ENCODE measurements at places on chromosomes 3 and 15.

- DNase-seq = no peak
These were observed 45.8 kb upstream of the IP6K2 start for GRCh38 chr3:48762816-48763215.

DNA sequence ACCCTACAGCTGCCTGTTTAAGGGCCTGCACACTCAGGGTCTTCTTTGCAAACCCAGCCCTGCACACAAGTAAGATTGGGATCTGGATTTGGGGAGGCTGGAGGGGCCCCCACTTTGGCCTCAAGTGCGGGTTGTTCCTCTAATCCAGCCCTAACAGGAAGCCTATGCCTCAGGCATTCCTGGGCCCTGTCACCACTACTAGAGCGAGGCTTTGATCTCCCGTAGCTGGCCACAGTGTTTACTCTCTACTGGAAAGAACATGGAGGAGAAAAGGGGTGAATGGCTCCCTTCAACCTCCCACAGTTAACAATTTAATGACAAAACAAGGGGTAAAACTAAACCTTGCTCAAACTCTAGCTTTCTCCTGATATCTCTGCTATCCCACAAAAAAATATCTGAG is 48.4 kb downstream of the DZIP1L start:
- DNase-seq = no peak

- DNase-seq = no peak
These were observed 22.1 kb upstream of the BNC1 start for GRCh38 chr15:83306561-83306960.

DNA sequence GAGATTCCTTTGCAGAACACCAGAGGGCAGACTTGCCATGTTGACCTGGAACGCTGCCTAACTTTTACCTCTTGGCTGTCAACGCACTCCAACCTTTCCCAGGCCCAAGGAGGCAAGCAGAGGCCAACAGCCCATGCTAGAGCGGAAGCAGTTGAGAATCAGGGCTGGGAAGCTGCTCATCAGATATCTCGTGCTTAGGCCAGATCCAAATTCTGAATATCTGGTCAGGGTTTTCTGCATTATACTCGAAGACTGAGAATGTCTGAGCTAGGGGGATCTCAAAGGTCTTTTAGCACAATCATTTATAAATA is 2.5 kb downstream of the XIRP1 start:
- peak; percentile 88 for DNase-seq

- DNase-seq = no peak
These were observed 124.8 kb upstream of the TNIK start for GRCh38 chr3:171585039-171585438.

GRCh38 chr3:113223475-113224281 is 12.3 kb downstream of the BOC start:
- no peak for DNase-seq

DNA sequence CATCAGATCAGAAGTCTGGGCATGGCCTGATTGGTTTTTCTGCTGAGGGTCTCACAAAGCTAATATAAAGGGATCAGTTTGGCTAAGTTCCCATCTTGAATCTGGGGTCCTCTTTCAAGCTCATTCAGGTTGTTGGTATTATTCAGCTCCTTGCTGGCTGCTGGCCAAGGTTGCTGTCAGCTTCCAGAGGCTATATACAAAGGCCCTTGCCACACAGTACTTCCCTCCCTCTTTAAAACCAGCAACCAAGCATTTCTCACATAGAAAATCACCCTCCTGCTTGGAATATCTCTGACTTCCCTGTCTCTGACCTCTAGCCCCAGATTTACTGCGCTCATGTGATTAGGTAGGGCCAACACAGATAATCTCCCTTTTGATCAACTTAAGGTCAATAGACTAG is 442.9 kb downstream of the ERC2 start:
- DNase-seq = no peak

- no peak for DNase-seq
These were observed 62.5 kb downstream of the RPN1 start for GRCh38 chr3:128588147-128588546.

DNA sequence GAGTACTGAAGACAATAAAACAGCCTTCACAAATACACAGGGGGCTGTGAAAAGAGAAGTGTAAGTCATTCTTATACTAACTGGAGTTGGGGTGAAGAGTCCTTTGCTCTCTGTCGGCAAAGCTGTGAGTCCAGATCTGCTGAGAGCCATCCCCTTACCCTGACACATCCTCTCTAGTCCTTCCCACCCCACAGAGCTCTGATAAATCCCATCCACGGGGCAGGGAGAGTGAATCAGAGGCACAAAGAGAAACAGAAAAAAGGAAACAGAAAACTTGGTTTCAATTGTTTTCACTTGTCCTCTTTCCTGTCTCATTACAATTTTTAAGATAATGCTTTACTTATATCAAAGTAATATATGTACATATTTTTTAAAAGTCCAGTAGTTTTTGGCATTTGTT is 18.2 kb upstream of the ZNF639 start:
- no peak for DNase-seq

DNA sequence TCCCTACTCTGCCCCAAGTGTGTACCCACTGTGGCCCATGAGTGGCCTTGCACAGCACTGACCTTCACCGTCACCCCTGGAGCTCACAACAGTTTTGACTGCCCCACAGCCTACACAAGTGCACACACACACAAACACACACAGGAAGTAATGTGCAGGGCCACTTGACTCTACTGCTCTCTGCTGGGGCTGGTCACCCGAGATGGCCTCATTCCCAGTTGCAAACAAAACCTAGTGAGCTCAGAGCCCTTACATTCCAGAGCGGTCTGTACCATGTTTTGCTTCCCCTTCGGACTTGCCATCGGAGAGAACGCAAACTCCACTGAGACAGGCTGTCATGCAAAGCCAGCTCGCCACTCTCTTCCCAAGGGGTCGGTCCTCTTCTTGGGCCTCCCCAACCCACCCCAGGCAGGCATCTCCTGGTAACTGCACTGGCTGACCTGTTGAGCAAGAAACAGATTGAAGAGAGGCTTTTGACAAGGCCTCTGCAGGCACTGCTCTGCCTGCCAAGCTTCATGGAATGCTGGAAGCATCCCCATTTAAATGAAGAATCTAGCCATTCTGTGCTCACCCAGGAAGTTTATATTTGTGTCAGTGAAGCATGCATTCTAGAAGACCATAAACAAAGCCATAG is 232.0 kb upstream of the IGF1R start:
- no peak for DNase-seq

DNA sequence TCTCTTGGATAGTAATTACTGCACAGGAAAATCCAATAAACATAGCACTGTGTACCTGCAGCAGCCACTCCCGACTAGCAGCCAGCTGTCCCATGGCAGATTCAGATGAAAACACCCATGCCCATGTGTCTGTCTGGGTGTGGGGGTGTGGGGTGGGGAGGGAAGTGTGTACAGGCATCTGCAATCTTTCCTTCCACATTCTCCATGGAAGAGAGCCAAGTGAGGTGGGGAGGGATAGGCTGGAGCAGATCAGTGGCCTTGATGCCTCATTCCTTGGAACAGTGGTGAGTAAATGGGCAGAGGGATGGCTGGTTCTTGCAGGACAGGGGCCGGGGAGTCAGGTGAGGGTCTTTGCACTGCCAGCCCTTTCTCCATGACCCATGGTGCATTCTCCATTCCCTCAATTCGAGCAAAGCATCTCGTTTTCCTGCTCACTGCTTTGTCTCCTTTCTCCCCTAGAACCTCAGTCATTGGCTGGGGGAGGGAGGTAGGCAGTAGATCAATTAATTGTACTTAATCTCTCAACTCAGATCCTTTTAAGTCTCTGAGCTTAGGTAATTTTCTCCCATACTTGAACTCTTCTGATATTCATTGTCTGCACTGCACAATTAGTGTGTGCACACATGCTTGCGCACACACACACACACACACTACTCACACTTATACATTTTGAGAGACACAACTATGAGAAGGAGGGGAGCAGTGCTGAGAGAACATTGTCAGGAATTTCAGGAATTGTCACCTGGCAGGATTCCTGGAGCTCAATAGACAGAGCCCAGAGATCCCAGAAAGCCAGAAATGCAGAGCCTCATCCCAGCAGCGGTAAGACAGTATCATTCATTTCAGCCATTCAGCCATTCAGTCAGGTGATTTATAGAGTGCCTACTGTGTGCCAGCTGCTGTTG is 31.9 kb downstream of the PDIA5 start:
- no peak for DNase-seq

DNA sequence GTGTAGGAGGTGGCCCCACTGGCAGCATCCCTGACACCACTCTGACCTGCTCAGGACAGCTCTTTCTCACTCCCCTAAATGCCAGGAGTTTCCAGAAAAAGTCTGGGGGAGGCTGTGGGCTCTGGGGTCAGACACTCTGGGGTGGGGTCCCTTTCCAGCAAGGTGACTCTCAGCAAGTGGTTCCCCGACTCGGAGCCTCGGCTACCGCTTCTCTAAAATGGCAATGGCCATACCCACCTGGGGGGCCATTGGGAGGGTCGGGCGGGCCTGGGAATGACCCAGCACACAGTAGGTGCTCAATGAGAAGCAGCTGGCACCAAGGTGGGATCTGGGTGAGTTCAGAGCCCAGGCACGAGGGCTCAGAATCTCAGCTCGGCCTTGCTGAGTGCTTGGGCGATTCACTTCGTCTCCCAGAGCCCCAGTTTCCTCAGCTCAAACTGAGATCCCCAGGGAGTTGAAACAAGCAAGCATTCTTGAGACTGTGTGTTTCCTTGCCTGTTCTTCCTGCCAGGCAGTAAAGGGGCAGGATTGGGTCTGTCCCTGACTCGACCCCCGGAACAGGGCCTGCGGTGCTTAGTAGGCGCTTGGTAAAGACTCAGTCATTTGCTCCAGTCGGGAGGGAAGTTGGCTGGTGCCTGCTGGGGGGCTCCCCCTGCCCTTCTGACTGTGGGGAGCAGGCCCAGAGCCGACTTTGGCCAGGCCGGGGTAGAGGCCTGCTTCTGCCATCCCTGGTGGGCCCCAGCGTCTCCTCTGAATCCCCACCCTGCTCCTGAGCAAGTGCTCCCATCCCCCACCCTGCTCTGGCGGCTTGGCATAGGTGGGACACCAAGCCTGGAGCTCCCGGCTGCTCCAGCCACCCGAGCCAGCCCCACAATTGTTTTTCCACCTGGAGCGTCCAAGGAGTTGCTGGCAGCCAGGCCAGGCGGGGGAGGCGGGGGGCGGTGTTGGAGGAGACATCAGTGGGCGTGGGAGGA is 32.9 kb upstream of the FBLN2 start:
- no peak for DNase-seq

DNA sequence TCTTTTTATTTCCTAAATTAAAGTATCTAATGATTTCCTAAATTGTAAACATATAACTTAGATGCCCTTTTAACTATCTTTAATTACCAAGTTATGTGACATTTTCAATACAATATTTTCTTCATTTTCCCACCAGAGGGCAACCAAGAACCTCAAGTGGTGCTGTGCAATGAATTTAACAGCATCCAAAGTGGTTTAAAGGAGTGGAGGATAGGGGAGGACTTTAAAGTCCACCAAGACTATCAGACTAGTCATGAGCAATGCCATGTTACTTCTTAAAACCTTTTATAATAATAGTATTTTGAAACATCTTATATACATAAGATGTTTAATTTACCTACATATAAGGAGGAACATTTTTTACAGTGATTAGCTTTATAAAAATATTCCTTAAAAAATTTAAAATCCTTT is 74.4 kb downstream of the DLG1 start:
- DNase-seq = peak; percentile 24

GRCh38 chr3:40679290-40679689 is 154.5 kb downstream of the ZNF621 start:
- DNase-seq = no peak

- DNase-seq = peak; percentile 91
These were observed 8.1 kb downstream of the FAM131A start for GRCh38 chr3:184345317-184346144.

- no peak for DNase-seq
These were observed 910.7 kb downstream of the TBL1XR1 start for GRCh38 chr3:176286476-176287085.

DNA sequence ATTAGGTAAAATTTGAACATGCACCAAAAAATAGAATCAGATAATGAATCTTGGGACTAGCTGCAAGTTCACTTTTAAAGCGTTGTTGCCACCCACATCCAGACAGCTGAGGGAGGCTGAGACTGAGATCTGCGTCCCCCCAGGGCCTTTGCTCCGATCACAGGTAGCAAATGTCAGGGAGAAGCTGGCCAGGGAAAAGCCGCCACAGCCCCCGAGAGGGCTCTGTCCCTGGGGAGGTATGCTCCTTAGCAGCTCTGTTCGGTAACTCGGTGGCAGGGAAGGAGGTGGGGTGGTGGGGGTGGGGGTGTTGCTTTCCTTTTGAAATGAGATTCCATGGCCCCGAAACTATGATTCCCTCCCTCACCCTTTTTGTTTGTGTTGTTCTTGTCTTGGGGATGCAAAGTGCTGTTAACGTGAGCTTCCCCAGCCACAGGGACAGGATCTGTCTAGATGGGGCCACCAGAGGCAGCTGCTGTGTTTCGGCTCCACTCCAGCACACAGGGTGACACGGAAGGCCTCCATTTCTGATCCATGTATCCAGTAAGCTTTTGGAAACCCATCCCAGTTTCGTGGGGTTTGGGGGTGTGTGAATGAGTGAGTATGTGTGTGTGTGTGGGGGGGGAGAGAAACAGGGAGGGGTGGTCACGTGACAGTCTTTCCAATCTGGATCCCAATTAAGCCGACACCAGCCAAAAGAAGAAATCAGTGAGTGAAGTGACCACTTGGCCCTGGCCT is 1.1 kb upstream of the MINAR1 start:
- DNase-seq = no peak

DNA sequence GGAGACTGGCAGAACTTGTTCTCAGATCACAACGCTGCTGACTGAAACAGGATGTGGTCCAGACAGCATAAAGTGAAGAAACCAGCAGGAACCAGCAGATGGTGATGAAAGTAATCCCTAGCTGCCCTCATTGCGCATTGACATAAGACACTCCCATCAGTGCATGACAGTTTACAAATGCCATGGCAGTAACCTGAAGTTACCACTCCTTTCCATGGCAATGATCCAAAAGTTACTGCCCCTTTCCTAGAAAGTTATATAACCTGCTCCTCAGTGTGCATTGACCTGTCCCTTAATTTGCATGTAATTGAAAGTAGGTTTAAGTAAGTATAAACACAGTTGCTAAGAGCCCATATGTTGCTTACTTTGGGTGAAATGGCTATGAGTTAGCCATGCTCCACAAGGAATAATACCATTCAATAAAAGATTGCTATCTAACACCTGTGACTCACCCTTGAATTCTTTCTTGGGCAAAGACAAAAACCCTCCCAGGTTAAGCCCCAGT is 149.1 kb upstream of the CD96 start:
- no peak for DNase-seq

DNA sequence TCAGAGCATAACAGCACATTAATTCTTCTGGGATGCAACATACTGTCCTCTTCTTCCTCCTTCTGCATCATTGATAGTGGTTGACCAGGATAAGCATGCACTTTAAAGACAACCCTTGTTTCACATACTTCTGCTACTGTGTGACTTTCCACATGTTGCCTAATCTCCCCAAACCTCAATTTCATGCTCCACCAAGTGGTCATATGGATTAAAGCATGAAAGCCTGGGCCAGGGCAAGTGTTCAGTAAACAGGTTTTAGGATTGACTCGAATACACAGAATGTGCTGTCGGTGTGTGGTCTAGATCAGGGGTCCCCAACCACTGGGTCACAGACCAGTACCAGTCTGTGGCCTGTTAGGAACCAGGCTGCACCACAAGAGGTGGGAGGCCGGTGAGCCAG is 22.5 kb upstream of the BFSP2 start:
- peak; percentile 52 for DNase-seq

Data from HuH-7.5 (cell line).